ENCODE measurements at places on chromosomes 11 and 22.

DNA sequence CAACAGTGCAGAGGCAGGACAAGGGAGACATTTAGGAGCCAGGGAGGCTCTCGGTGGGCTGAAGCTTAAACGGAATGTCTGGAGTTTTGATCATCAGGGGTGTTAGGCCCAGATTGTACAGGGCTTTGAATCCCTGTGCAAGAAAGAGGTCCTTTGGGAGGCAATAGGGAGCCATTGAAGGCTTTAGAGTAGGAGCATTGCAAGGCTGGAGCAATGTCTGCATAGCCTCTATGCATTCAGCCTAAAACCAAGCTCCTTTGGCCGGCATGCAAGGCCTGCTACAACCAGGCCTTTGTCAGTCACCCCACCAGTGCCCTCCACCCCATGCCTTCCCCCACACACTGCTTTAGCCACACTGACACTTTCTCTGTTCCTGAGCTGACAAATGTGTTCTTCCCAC is 47.4 kb upstream of the FGF3 start:
- DNase-seq, result no peak
- no peak overlapping the region for H3K4me3 ChIP-seq
- H3K36me3 ChIP-seq, result no peaks in the 10 kb centered on the region
- peaks cover 9% of the 10 kb centered on the region for H3K27me3 ChIP-seq
- H3K27ac ChIP-seq, result no peak overlapping the region
- no peaks in the 10 kb centered on the region for H3K4me1 ChIP-seq

GRCh38 chr22:32444068-32444467 is 20.2 kb downstream of the BPIFC start:
- H3K4me3 ChIP-seq, result no peak overlapping the region
- no peaks in the 10 kb centered on the region for H3K27me3 ChIP-seq
- DNase-seq, result no peak
- no peak overlapping the region for H3K27ac ChIP-seq

DNA sequence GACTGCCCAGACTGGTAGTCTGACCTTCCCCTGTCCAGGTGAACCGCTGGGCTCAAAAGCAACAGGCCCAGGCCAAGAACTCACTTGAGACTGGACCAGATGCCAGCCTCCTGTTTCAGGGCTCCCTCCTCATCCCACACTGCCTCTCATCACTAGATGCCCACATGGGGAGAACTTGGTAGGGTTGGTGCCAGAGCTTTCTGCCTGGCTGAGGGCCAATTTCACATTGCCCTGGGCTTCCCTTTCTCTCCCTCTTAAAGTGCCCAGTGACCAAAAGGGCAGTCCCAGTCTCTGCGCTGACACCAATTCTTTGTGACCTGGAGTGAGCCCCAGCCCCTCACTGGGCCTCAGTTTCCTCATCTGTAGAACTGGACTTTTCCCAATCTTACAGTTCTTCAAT is 41.7 kb downstream of the C11orf58 start:
- H3K4me3 ChIP-seq, result no peak overlapping the region
- no peak for DNase-seq
- peaks cover 3% of the 10 kb centered on the region for H3K4me1 ChIP-seq
- no peaks in the 10 kb centered on the region for H3K27me3 ChIP-seq
- H3K36me3 ChIP-seq, result no peaks in the 10 kb centered on the region

DNA sequence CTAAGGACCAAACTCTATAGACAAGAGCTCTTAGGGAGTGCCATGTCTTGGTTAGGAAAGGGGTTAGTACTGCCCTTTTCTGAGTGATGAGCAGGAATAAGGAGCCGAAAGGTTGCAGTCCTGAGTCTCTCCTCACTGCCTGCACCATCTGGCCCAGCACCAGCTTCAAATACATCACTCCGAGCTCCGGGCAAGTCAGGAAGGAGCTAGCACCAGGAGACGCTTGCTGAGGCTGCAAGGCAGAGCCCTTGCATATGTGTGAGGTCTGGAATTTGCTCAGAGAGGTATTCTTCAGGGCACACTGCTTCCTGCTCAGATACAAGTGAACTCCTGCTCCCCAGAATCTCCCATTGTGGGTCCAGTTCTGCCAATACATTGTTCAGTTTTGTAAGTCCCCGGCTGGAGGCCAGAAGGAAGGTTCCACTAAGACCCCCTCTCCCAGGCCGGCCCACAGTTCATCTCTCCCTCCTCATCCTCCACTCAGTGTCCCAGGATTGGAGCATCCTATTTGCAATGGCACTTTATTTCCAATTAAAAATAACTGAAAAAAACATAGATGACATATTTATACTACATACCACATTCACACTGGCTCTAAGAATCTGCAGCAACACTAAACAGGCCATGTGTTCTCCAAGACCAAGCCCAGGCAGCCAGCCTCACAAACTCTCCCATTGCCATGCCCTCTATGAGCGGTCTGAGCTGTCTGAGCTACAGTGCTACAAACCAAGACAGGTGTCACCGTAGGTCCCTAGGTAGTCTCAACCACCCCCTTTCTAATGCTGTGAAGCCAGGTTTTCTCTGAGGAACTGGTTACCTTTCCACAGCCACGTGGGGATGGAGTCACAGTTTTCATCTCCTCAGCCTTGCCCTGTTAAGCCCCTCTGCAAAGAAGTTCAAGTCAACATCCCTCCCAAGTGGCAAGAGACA is 55.1 kb upstream of the SPATA19 start:
- H3K36me3 ChIP-seq, result peaks cover 30% of the 10 kb centered on the region
- H3K27ac ChIP-seq, result no peak overlapping the region
- H3K4me3 ChIP-seq, result no peak overlapping the region

DNA sequence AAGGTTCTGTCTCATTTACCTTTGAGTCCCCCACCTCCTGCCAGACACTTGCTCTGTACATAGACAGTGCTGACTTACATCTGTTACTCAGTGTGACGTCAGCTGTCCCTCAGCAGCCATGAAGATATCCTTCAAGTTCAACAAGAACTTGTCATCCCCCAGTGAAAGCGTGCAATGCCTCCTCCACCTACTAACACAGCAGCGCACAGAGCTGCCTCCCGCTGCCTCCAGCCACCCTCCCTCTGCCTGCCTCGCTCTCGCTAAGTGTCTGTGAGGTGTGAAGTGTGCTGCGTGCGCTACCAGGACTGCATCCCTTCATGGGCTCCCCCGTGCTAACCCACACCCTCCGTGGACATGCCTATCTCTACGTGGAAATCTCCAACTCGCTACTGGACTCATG is 621.4 kb downstream of the BRD1 start:
- H3K27me3 ChIP-seq, result no peaks in the 10 kb centered on the region
- DNase-seq, result no peak
- H3K27ac ChIP-seq, result no peak overlapping the region
- no peak overlapping the region for H3K4me3 ChIP-seq

- no peaks in the 10 kb centered on the region for H3K4me1 ChIP-seq
- no peaks in the 10 kb centered on the region for H3K36me3 ChIP-seq
- no peak overlapping the region for H3K27ac ChIP-seq
These were observed 134.5 kb upstream of the NAV2 start for GRCh38 chr11:19577976-19578619.

DNA sequence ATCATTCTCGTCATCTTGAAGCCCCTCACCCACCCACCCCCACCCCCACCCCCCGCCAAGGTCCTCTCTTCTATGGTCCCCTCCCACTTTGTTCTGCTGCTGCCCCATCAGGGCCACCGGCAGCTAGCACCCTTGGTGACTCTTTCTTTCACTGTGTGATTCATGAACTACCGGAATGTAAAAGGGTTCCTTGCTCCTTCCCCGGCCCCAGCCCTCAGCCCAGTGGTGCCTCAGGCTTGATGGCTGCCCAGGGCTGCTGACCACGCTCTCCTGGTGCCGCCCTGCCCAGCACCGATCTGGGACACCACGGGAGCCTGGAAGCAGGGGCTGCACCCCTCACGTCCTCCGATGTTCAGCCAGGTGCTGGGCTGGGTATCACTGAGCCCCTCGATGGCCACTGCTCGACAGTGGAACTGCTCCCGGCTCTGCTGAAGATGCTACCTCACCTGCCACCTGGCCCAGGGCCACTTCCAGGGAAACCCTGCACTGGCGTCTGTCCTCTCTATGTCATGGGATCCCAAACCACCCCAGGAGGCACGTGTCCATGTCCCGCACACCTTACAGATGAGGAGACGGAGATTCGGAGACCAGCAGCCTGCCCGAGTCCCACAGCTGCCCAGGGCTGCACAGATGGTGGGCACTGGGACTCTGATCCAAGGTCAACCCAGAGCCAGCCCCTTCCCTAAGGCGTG is 39.7 kb downstream of the IGLL5 start:
- H3K4me1 ChIP-seq, result peaks cover 23% of the 10 kb centered on the region
- H3K27ac ChIP-seq, result no peak overlapping the region
- no peak overlapping the region for H3K4me3 ChIP-seq
- no peaks in the 10 kb centered on the region for H3K27me3 ChIP-seq
- no peaks in the 10 kb centered on the region for H3K36me3 ChIP-seq

DNA sequence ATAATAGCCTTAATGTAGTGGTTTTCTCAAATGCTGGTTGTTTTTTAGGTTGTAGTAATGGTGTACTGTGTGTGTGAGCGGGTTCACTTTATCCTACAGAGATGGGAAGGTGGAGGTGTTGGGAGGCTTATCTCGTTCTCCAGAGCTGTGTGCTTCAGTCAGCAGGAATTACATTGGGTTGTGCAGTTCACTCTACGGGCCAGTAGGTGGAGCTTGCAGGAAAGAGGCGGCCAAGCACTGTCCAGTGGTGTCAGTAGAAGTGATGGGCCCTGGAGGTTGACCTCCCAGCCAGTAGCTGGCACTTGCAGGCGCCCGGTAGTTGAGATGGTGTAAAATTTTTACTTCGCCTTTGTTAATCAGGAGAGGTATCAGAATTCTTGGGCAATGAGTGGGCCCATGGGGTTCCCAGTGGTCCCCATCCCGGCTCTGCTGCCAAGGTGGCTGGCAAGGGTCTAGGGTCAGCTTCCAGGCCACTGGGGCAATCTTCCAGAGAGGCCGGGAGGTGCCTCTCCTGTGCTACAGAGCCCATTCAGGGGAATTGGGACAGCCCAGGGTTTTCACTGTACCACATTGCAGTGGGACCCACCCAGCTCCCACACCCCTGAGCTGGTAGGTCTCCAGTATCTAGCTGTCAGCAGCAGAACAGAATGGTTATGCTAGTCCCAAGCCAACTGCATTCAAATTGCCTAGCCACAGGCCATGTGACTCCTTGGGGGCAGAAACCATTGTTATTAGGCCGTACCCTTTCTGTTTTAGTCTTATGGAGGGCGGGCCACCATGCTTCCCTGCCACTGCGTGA is 43.9 kb downstream of the BIRC2 start:
- no peak overlapping the region for H3K4me3 ChIP-seq
- H3K36me3 ChIP-seq, result peaks cover 49% of the 10 kb centered on the region
- no peak overlapping the region for H3K27ac ChIP-seq
- peak; percentile 46 for DNase-seq
- peaks cover 7% of the 10 kb centered on the region for H3K4me1 ChIP-seq

DNA sequence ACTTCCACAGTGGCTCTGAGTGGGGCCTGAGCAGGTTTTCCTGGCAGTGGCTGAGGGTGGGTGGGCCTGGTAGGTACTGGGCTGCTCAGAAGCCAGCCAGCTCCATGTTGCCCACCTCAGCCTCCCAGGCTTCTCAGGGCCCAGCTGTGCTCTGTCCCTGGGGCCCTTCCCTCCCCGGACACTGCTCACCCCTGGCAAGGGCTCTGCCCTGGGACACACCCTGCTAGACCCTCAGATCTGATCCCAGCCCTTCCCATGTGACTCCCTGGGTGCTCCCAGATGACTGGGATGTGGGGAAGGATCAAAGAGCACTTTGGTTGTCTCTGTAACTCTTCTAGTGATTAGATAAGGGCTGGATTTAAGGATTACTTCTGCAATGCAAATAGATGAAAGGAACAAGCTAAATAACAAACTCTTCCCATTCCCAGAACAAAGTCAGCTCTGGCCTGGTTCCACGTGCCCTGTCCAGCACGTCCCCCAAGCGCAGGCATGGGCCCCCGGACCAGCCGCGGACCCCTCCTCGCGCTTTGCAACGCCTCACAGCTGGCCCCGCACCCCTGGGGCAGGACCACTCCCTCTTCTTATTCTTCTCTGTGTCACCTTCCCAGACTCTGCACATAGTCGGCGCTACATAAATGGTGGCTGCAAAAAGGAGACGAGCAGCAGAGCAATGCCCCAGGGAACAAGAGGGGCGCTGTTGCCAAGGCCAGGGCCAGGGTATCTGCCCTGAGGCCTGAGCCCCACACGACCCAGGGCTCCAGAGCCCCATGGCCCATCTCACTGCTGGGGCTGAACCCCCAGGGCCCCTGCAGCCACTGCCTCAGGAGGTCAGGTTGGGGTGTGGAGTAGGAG is 5.7 kb upstream of the KRTAP5-6 start:
- no peak overlapping the region for H3K27ac ChIP-seq
- H3K36me3 ChIP-seq, result no peaks in the 10 kb centered on the region
- DNase-seq, result no peak
- no peak overlapping the region for H3K4me3 ChIP-seq

DNA sequence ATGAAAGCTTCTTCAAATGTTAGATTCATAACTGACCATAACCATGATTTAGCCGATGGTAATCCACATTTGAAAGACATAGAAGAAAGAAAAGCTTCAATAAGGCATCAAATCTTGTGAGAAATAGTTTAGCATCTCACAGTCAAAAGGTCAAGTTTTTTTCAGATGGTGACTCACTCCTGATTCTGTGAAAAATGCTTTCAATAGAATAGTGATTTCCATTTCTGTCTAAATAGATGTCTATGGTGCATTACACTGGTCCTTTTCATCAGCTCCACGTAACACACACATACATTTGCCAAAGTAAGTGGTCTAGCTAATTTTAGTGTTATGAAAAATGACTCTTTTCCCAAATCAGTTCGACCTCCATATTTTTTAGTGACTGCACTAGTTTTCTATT is 139.2 kb downstream of the LRRC4C start:
- no peak overlapping the region for H3K27ac ChIP-seq
- no peak overlapping the region for H3K4me3 ChIP-seq
- H3K36me3 ChIP-seq, result no peaks in the 10 kb centered on the region
- DNase-seq, result no peak
- H3K27me3 ChIP-seq, result no peaks in the 10 kb centered on the region
- H3K4me1 ChIP-seq, result no peaks in the 10 kb centered on the region

DNA sequence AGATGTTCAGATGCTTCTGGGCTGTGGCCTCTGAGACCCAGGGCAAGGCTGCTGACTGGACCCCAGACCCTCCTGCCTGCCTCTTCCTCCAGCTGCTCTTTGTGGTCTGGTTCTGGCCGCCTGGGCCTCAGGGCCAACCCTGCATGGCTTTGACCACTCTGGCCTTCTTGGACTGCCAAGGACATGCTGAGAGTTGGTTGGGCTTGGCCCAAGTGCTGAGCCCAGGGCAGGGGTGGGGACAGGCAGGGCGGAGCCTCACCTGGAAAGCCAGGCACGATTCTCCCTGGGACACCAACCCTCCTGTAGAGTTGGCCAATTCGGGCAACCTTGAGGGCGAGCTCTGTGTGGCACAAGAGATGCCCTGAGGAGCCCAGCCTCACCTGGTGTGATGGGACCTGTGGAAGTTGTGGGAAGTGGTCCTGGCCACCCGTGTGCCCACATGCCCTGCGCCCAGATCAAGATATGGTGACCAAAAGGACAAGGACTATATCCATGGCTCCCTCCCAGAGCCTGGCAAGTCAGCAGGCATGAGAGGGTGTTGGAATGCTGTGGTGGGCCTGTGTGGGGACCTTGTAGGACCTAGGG is 11.6 kb downstream of the TANGO2 start:
- DNase-seq, result no peak
- no peak overlapping the region for H3K27ac ChIP-seq
- no peaks in the 10 kb centered on the region for H3K27me3 ChIP-seq
- peaks cover 5% of the 10 kb centered on the region for H3K4me1 ChIP-seq
